ENCODE measurements at places on chromosomes 3 and 15.

GRCh38 chr3:122609798-122610559 is 32.5 kb downstream of the PARP15 start:
- DNase-seq, result no peak

GRCh38 chr3:127779747-127780146 is 42.6 kb downstream of the MGLL start:
- DNase-seq, result no peak

GRCh38 chr15:53836618-53837017 is 77.2 kb upstream of the WDR72 start:
- DNase-seq, result no peak

DNA sequence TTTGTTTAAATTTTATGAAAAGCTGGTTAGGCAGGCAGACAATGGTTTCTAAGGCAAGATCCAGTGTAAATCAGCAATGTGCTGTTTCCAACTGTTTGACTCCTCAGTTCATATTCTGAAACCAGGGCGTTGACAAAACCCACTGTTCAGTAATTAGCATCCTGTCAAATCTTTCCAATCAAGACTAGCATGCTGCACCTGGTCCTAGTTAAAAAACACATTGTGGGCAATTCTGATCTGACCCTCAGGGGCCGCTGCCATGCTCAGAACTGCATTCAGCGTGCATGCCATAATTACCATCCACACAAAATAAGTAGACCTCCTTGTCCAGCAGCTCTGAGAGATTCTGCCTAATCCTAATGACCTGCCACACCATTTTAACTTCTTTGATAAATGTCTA is 20.9 kb upstream of the RBP1 start:
- no peak for DNase-seq

GRCh38 chr3:16286161-16286560 is 21.1 kb downstream of the OXNAD1 start:
- peak; percentile 36 for DNase-seq

DNA sequence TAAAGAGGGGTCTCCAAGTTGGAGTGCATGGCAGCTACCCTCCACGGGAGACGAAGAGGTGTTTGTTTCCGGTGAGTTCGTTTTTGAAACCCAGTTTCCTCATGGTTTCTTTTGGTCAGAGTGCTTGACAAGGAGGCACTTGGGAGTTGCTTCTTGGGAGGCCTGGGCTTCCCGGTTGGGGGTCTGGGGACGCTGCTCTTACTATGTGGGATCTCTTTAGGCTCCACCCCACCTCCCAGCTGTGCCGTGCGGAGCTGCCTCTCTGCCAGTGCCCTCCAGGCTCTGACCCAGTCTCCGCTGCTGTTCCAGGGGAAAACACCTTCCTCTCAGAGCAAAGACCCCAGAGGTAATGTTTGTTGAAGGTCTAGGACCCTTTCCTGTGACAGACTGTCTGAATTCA is 29.6 kb downstream of the KIF7 start:
- no peak for DNase-seq

- no peak for DNase-seq
Measured at GRCh38 chr3:17831366-17831765, 88.9 kb upstream of the TBC1D5 start.

- DNase-seq, result no peak
Measured at GRCh38 chr3:2246873-2247648, 148.4 kb downstream of the CNTN4 start.

GRCh38 chr3:39408493-39409372 is 2.2 kb downstream of the RPSA start:
- no peak for DNase-seq

DNA sequence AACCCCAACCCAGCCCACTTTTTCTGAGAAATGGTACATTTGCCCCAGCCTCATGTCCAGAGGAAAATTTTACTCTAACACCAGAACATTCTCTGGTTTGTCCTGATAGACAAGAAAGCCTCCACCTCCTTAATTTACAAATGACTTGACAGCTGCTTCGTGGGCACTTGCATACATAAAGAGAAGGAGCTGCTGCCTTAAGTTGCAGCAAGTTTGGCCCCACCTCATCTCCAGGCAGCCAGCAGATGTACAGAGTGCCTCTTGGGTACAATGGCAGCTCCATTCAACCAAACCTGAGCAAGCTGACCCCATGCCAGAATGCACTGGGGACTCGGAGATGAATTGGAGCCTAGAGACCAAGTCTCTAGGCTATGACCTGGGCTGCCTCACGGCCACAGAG is 6.2 kb upstream of the H1-8 start:
- no peak for DNase-seq

- no peak for DNase-seq
Measured at GRCh38 chr3:71062952-71063772, 520.4 kb downstream of the FOXP1 start.

- no peak for DNase-seq
Measured at GRCh38 chr3:198113206-198114053, 153.4 kb downstream of the LMLN start.

DNA sequence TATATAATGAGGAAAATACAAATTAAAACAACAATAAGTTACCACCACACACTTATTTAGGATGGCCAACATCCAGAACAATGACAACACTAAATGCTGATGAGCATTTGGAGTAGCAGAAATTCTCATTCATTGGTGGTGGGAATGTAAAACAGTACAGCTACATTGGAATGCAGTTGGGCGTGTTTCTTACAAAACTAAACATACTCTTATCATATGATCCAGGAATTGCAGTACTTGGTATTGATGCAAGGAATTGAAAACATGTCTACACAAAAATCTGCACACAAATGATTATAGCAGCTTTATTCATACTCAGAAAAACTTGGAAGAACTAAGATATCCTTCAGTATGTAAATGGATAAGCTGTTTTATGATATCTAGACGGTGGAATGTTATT is 594.2 kb downstream of the ZBBX start:
- no peak for DNase-seq

GRCh38 chr15:73464602-73465001 is 21.6 kb downstream of the REC114 start:
- no peak for DNase-seq

- no peak for DNase-seq
Measured at GRCh38 chr15:91021516-91022074, 799 bp downstream of the VPS33B start.

DNA sequence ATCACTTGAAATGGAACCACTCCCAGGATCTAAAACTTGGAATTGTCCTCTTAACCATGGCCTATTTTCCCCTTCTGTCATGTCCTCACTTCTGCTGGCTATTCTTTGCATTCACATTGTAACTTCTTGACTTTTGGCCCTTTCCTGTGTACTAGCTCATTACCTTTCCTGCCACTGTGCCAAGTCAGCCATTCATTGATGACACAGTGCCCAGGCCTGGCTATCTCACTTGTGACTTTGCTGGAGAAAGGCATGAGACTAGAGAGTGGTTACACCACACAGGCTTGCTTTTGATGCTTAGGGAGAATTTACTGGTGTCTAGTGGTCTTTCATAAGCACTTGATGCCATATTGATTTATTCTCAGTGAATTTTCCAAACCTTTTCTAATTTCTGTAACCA is 101.1 kb downstream of the NR1D2 start:
- no peak for DNase-seq

DNA sequence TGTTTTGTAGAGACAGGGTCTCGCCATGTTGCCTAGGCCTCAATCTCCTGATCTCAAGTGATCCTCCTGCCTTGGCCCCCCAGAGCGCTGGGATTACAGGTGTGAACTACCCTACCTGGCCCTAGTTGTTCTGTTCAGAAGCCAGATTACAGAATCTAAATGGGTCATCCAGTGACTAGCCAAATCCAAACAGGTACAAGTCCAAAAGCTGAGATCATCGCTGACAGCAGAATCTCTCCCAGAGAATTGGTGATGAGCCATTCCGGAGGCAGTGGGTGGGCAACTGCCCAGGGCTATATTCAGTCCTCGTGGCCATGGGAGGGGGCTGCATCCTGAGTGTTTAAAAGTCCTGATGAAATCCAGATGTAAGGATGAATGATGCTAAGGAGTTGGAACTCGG is 47.5 kb upstream of the SEMA4B start:
- no peak for DNase-seq
